ENCODE measurements at places on chromosomes 3 and 15. TPM values are rescaled to one million over a fixed set of nuclear protein-coding genes. Genes with fewer than 3 reads are reported as not detected.

GOLGA8Q gene
- not detected for total RNA-seq

CHL1 gene
- not detected for total RNA-seq

RLBP1 gene
- not detected for total RNA-seq

GXYLT2 gene
- total RNA-seq, result 3.4 TPM

HES1 gene
- total RNA-seq, result 128 TPM
